ENCODE measurements at places on chromosomes 1 and 21.

DNA sequence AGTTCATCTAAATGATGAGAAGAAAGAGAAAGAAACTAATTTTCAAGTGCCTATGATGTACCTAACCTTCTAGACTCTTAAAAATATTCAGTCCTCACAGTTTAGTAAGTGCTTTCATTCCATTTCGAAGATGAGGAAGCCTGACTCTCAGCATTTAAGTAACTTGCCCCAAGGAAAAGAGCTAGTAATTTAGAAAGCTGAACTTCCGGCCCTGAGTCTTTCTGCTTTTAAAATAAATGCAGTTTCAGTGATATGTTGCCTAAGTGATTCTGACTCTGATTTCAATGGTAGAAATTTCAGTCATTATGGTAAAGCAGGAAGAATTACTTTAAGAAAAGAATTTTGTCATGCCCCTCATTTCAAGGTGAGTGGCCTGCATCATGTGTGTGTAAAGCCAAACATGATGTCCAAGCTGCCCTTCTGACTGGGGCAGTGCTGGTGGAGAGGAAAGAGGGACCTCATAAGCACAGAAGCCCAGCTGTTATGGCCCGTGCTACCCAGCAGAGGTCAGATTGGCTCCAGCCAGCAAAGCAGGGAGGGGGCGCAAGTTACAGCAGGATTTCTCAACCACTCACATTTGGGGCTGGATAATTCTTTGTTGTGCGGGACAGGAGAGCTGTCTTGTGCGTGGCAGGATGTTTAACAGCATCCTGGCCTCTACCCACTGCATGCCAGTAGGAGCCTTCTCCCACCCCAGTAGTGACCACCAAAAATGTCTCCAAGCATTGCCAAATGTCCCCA, 10.7 kb downstream of the ATP1A4 start:
- DNase-seq, result no peak

GRCh38 chr1:37458551-37458950, 15.8 kb upstream of the ZC3H12A start:
- no peak for DNase-seq

GRCh38 chr1:77282187-77282865, 507 bp downstream of the AK5 start:
- DNase-seq, result no peak

DNA sequence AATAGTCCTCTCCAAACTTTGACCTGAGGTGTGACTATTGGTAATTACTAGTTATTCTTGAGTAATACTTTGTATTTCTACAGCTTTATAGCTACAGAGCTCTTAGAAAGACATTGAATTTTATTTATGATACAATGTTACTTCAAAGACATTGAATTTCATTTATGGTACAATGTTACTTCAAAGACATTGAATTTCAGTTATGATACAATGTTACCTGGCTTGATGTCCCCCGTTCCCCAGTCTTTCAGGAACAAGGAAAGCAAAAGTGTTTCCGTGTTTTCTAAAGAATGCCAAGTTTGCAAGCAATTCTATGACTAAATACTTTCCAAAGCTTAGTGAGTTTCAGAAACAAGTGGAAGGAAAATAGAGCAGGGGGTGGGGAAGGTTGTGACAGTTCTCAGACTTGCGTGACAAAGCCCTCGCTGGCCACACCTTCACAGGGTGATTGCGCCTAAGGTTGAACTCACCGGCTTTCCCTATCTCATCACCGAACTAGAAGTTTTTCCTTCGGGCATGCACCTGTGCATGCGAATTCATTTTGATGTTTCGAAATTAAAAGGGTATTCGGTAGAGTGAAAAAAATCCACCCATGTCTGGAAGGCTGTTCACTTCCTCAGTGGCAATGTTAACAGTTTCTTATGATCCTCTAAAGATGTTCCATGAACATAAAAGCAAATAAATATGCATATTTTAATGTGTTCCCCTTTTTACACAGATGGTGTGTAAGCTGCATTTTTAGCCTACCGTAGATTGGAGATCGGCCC, 909 bp upstream of the PAXBP1 start:
- peak; percentile 13 for DNase-seq

GRCh38 chr1:48823168-48823567, 46.5 kb upstream of the BEND5 start:
- no peak for DNase-seq

DNA sequence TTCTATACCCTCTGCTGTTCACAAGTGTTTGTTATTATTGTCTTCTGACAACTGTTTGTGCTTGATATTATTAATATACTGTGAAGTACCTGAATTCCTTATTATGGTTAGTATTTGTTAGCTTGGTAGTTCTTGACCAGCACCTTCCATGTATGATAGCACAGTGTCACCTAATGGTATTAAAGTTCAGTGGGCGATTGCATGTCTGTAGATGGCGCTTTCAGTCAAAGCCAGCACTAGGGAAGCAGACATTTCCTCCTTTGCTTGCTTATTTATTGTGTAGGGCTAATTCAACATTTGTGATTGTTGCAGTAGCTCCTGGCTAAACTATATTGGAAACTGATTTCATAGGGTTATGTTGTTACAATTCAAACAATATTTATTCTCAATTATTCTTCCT, 218.0 kb downstream of the ZP4 start:
- DNase-seq, result no peak

DNA sequence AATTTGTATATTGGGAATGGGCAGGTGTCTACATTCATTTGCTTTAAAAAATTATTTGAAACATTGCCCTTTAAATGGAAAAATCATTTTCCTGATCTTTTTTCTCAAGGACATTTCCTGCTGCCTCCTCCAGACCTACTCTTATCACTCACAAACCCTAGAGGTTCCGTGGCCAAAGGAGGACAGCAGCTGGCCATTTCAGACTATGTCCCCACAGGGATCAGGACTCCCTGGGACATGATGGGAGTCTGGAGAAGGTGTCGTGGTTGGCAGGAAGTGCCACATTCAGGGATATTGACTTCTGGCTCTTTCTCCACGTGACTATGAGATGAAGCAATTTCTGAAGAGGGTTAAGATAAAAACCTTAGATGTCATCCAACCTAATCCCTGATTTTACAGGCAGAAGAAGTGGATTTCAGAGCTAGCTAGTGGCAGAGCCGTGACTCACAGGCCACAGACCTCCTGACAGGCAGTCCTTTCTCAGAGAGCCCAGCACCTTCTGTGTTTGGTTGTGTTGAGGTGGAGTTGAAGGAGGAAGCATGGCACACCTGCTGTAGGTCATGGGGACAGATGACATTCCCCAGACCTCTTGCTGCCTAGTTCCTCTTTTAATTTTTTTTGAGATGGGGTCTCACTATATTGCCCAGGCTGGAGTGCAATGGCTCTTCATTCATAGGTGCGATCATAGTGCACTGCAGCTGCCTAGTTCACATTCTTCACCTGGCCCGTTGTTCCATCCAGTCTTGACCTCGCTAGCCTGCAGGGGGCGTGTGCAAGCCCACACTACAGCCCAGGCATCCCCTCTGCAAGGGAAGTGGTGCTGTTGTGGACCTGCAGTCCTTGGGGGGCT, 25.5 kb upstream of the IL10 start:
- no peak for DNase-seq

DNA sequence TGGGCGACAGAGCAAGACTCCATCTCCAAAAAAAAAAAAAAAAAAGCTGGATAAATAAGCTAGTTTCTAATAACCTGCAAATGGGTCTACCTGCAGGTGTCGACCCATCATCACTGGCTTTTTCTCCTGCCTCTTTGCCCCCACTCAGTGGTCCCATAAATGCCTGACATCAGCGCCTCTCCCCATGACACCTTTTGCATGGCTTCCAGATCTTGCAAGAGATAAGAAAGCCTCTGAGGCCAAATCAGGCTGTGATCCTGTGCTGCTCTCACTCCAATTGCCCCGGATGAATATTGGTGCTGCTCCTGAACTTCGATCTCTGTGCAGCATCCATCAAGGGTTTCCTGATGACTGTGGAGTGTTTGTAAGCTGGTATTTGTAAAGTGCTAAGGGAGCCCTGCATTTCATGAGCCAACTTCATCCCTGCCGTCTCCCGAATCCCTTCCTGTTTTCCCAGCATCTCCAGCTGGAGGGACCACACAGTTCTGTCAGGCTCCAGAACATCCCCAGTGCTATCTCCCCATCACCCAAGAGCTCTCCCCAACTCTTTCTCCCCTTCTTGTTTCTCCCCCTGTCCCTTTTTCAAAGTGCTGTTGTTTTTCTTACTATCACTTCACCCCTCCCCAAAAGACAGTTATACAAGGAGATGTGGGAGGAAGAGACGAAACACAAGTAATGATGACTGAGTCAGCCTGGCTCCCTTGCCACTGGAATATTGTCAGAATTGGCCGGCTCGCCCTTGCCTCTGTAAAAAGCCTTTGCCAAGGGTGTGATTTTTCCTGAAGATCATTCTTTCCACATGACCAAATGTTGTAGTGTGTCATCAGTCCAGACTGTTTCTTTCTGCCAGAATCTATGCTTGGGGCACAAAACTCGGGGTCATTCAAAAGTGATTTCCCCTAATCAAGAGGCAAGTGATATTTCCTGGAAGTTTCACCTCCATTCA, 2.8 kb upstream of the EFHD2 start:
- DNase-seq, result peak; percentile 65

GRCh38 chr1:178726087-178726517, 1.1 kb downstream of the RALGPS2 start:
- DNase-seq, result peak; percentile 61

DNA sequence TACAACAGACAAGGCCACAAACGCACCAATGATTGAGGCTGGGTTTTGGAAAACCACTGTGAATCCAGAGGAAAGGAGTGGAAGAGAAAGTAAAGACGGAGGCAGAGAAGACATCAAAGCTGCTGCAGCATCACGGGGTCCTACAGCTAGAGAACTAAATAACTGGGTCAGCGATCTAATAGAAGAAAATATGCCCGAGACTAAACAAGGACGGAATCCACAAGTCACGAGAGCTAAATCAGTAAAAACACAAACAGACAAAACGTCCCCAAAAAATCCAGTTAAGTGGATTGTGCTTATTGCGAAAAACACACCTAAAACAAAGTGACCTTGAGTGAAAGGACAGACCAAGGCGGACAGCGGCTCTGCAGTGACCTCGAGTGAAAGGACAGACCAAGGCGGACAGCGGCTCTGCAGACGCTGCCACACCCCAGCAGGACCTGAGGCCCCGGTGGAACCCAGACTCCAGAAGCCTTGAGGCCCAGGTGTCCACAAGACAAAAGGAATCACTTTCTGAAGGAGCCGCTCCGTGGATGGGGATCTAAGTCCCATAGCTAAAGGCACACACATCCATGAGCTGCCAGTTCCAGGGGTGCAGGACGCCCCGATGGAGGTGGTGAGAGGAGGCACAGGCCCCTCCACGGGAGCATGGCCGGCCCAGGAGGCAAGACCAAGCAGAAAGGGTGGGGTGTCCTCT, 6.0 kb downstream of the FTCD start:
- no peak for DNase-seq

- DNase-seq, result no peak
Measured at GRCh38 chr1:72601035-72601674, 318.8 kb upstream of the NEGR1 start.

DNA sequence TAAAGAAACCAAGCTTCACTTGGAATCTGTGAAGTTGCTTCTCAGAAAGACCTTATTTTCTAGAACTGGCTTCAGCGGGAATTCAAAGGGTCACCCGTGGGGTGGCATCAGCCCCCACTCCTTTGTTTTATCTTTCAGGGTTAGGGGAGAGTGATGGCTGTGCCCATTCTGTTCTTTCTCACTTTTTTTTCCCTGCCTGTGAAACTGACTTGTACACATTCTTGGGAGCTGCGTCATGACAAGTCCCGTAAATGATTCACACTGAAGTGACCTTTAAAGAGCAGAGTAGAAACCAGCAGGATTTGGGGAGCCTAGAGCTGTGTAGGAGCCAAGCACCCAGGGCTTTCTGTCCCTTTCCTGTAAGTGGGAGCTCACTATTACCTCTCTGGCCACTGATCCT, 43.8 kb downstream of the SLC44A3 start:
- DNase-seq, result peak; percentile 73

- no peak for DNase-seq
Measured at GRCh38 chr1:32878183-32878582, 7.5 kb upstream of the FNDC5 start.

DNA sequence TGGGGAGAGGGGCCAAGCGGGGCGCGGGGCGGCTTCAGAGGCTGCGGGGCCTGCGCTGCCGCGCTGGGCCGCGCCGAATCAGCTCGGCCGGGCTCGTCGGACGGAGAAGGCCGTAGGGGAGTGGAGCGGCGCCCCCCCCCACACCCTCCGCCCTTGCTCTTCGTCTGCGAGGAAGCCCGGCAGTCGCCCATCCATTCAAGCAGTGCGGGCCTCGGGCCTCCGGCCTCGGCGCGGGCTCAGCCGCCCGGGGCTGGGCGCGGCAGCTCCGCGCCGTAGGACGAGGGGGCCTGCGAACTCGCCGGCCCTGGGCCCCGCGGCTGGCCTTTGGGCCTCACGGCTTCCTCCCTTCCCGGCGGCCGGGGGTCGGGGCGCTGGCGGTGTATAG, 564 bp downstream of the CTPS1 start:
- no peak for DNase-seq

- DNase-seq, result peak; percentile 23
Measured at GRCh38 chr1:231808990-231809389, 182.4 kb downstream of the DISC1 start.

DNA sequence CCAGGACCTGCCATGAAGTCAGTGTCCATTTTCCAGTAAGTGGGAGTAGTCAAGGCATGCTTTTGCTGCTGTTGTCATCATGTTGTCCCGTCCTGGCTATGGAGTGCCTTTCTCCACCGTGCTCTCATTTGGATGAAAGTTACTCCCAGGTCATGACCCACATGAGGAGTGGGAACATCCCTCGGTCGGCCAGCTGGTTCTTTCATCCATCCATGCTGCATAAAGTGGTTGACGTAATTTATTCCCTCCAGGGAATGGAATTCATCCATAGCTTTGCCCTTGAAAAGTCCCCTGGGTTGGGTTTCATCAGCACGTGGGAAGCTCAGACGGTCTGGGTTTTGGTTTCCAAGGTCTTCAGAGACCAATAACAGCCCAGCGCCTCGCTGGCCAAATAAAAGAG, 11.6 kb downstream of the PLA2G2A start:
- no peak for DNase-seq

DNA sequence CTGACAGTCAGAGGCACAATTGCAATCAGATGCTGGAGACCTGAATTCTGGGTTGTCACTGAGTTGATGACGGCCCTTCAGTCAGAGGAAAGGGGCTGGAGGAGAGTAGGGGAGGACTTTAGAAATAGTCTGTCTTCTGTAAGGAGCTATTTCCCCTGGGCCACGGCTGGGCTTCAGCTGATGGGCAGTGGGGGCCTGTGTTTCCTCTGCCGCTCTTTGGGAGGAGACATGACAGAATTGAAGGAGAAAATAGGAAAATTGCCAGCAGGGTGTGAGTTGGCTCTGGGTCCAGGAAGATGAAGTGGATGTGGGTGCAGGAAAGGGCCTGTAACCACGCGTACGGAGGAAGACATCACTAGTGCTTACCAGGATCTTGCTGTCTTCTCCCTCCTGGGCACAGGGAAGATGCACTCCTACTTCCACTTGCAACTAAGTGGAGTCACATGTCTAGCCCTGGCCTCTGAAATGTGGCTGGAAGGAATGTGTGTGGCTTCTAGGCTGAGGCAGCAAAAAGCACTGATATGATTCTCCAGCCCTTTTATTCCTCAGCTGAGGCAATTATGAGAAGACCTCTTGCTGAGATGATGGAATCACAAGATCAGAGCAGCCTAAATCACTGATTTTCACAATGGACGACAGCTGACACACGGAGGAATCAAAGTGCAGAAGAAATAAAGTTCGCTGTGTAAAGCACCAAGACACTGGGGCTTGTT, 250.0 kb downstream of the GRIK3 start:
- DNase-seq, result no peak

Measured in amniotic stem cell (primary cell).